Activated naive CD8-positive, alpha-beta T cell treated with anti-CD3 and anti-CD28 coated beads, Interleukin-2, amount 50 U/mL, for 24 hours (primary cell): ENCODE measurements at places on chromosomes 4 and X.

DNA sequence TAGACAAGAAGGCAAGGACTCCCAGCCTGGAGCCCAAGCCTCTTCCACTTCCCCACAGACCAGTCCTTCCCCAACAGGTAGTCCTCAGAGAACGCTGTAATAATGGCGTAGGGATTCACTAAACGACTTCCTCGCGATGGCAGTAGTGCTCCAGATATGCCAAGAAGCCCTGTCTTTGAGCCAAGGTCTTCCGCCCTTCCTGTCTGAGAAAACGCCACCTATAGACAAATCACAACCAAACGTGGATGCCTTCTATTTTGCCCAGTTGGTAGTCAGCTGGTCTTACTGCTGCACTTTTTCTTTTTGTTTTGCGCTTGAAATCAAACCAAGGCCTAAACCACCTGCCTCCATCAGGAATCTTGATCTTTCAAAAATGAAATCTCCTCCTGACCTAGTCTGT is 203.3 kb downstream of the OR13H1 start:
- DNase-seq: no peak

- DNase-seq: no peak
Observed at GRCh38 chrX:10048707-10049106, 81.5 kb downstream of the CLDN34 start.

DNA sequence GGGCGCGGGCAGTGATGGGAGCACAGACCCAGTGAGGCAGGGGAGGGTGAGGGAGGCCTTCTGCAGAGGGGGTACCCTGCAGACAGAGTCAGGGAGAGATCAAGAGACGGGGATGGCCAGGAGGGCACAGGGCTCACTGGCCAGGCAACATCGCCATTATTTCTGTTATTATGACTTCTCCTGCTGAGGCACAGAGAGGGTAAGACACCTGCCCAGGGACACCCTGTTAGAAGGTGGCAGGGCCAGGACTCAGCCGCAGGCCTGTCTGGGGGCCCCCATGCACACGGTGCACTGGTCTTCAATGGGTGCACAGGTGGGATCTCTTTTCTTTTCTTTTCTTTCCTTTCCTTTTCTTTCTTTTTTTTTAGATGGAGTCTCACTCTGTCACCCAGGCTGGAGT is 15.8 kb downstream of the BLOC1S4 start:
- DNase-seq: no peak

DNA sequence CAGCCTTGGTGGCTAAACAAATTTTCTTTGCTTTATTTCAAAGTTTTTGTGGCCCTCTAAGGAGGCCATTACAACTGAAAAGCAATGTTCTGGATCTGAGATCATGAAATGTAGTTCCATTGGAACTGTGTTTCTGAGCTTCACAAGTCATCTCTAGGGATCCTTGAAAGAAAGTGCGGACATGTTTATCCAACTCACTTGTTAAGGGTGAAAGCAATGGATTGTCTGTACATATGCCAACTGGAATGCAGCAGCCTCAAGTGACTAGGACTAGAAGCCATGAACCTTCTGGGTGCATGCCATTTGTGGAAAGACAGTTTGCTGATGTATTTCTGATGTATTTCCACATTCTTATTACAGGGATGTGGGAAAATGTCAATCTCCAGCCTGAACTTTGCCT is 36.7 kb upstream of the KLHL13 start:
- DNase-seq: no peak

GRCh38 chr4:123443401-123444289 is 47.0 kb downstream of the SPRY1 start:
- DNase-seq: no peak

DNA sequence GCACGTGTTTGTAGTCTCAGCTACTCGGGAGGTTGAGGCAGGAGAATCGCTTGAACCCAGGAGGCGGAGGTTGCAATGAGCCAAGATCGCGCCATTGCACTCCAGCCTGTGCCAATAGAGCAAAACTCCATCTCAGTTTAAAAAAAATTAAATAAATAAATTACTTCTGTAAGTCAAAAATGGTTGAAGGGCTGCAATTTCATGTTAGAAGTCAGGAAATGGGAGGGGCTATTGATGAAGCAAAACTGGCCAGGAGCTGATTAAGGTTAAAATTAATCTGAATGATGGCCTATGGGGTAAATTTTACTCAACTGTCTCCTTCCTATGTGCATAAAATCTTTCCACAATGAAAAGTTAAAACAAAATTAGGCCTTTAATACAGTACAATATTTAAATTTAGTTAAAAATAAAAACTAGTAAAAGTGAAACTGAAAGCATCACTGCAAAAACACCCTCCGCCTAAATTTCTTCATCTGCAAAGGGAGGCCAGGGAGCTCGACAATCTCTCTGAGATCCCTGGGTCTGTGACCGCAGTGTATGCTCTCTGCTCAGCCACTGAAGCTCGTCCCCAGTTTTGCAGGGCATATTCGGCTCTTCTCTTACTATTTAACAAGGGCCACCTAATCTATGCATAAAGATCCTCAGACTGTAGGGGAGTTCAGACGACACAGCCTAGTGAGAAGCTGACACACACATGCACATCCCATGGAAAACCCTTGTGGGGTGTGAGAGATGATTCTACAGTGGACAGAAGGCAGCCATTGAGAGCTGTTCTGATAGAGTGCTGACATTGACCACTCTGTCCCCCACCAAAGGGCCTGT is 57.2 kb downstream of the IRF2 start:
- DNase-seq: peak; percentile 41

GRCh38 chr4:178970433-178971140 is 1528.3 kb upstream of the AGA start:
- no peak for DNase-seq

GRCh38 chr4:120158841-120159463 is 92.3 kb upstream of the MAD2L1 start:
- DNase-seq: no peak

DNA sequence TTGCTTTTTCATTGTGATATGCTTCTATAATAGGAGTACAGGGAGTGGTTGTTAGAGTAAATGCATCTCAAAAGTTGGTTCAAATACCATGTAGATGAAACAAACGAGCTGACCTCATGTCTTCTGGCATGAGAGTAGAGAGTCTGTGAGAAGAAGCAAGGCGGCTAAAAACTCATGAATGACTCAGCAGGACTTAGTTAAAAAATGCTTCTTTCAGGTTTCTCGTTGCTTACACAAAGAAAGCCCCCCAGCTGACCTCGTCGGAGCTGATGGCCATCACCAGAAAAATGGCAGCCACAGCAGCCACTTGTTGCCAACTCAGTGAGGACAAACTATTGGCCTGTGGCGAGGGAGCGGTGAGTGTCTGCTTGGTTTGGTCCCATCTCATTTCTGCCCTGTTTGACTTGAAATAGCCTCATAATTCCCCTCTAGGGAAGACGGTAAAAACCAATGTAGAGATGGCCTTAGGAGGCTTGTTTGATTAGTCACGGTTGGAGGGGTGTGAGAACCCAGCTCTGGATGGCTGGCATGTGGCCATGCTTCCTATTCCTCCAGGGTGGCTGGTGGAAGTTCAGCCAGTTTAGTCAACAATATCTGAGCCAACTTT is 14.5 kb downstream of the AFP start:
- DNase-seq: no peak

DNA sequence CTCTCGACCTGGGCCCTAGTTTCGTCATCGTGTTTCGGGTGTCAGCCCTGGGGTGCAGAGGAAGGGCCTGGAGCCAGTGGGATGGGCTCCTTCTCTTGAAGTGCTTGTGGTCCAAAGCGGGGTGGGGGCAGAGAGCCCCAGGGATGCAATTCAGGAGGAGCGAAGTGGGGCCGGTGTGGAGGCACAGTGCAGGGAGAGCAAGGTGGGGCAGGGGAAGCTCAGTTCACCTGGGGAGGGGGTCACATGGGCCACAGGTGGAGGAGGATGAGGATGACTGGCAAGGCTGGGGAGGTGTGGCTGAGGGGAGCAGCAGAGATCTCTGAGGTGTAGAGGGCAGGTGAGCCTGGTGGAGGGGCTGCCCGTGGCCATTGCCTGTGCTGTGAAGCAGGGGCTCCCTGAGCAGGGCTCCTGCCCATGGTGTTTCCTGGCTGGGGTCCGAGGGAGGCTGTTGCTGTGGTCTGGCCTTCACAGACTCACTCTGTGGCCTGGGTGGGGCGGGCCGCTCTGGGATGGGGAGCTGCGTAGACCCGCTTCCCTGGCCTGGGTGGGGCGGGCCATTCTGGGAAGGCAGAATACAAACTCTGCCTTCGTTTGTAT is 6.9 kb downstream of the SORCS2 start:
- no peak for DNase-seq

GRCh38 chrX:115266300-115266699 is 23.2 kb upstream of the LUZP4 start:
- no peak for DNase-seq

GRCh38 chr4:172666711-172667368 is 501.8 kb upstream of the GALNT7 start:
- no peak for DNase-seq

DNA sequence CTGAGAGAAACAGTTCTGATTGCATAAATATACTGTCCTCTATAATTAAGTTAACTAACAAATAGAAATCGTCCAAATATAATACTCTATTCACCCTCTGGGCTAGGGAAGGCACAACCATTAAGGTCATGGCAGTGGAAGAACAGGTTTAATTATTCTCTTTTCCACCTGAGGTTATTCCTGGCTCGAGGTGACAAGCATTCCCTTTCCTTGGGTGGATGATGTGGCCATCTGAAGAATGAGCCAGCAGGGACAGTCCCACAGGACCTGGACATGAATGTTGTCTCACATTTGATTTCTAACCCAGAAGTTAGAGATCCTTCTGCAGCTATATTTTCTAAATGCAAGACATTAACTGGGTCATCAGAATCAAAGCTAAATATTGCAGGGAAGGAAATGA is 5.5 kb downstream of the IBSP start:
- DNase-seq: no peak

DNA sequence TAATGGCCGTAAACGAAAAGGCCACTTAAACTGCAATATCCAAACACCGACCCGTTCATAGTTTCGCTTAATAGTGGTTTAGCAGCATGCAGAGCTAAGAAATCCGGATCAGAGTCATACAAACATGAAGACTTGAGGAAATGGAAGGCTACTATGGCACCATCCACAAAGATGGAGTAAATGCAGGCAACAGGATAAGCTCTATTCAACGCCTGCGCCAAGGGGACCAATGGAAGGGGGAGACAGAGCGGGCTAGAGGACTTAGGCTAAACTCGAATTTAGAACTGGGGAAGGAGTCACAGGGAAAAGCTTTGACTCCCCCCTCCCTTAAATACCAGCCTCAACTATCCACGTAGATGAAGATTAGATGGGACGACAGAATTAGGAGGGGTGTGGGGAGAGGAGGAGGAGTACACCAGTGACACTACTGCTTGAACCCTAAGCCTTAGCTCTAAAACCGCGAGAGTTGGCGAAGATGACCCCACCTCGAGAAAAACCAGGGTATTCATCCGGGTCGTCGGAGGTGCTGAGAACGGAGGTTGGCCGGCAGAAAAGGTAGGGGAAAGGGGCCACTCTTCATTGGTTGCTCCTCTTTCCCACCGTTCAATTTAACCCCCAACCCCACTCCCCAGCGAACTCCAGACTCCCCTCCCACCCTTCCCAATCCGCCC is 3.5 kb downstream of the HUWE1 start:
- DNase-seq: peak; percentile 25
